ENCODE measurements at places on chromosomes 16 and 17. TPM values are rescaled to one million over a fixed set of nuclear protein-coding genes. Genes with fewer than 3 reads are reported as not detected.

- no peak overlapping the region for H3K27ac ChIP-seq
- no peak for DNase-seq
These were observed 55.3 kb downstream of the PIGL start for GRCh38 chr17:16272111-16272840.

GRCh38 chr16:10619271-10619849 lies 39.0 kb upstream of the EMP2 start:
- H3K36me3 ChIP-seq, result no peaks in the 10 kb centered on the region
- peaks cover 12% of the 10 kb centered on the region for H3K4me1 ChIP-seq
- peak overlapping the region; percentile 50 for H3K27ac ChIP-seq
- H3K27me3 ChIP-seq, result no peaks in the 10 kb centered on the region
- DNase-seq, result peak; percentile 86

GRCh38 chr17:77285594-77286390 lies 145.0 kb downstream of the SEC14L1 start:
- peak overlapping the region; percentile 80 for H3K27ac ChIP-seq
- peak; percentile 68 for DNase-seq
- H3K27me3 ChIP-seq, result no peaks in the 10 kb centered on the region
- peak overlapping the region; percentile 3 for H3K4me3 ChIP-seq
- peaks cover 33% of the 10 kb centered on the region for H3K4me1 ChIP-seq

CCL1 gene
- not detected for total RNA-seq
